ENCODE measurements at places on chromosomes 3 and 15. TPM values are rescaled to one million over a fixed set of nuclear protein-coding genes. Genes with fewer than 3 reads are reported as not detected.

The RBPMS2 gene
- not detected for total RNA-seq

The VEPH1 gene
- total RNA-seq = not detected

The EFHB gene
- 1.4 TPM for total RNA-seq

The NR2E3 gene
- not detected for total RNA-seq

The GLDN gene
- total RNA-seq = 0.21 TPM

The NUDT16 gene
- 3.6 TPM for total RNA-seq

The CADM2 gene
- total RNA-seq = 0.64 TPM

The DNAJC19 gene
- total RNA-seq = 36.6 TPM

Measured in tracheal epithelial cell (primary cell).